ENCODE measurements at places on chromosomes 16 and 17.
A peak's percentile ranks its signal among the peaks of the same experiment; 100 is the strongest.

DNA sequence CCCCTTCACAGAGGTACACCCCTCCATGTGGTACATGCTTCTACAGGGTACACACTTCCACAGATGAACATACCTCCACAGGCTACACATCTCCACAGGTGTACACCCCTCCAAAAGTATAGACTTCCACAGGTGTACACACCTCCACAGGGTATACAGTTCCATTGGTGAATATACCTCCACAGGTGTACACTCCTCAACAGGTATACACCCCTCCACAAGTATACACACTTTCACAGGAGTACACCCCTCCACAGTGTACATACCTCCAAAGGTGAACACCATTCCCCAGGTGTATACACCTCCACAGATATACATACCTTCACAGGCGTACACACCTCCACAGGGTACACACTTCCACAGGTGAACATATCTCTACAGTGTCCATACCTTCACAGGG is 9.4 kb downstream of the FOXN1 start:
- no peak overlapping the region for H3K27ac ChIP-seq
- H3K36me3 ChIP-seq: no peaks in the 10 kb centered on the region
- H3K4me1 ChIP-seq: no peaks in the 10 kb centered on the region
- H3K4me3 ChIP-seq: no peak overlapping the region
- H3K27me3 ChIP-seq: peaks cover 7% of the 10 kb centered on the region

GRCh38 chr17:58759522-58759921 is 3.9 kb downstream of the PPM1E start:
- no peak overlapping the region for H3K4me3 ChIP-seq
- no peak overlapping the region for H3K27ac ChIP-seq
- H3K4me1 ChIP-seq: peaks cover 19% of the 10 kb centered on the region
- H3K27me3 ChIP-seq: no peaks in the 10 kb centered on the region

GRCh38 chr17:4946312-4946976 is 1.9 kb downstream of the PFN1 start:
- H3K27ac ChIP-seq: no peak overlapping the region
- H3K27me3 ChIP-seq: peaks cover 10% of the 10 kb centered on the region
- no peak overlapping the region for H3K4me3 ChIP-seq

- H3K4me1 ChIP-seq: peaks cover 23% of the 10 kb centered on the region
- H3K36me3 ChIP-seq: no peaks in the 10 kb centered on the region
- H3K27ac ChIP-seq: no peak overlapping the region
- H3K4me3 ChIP-seq: no peak overlapping the region
- no peaks in the 10 kb centered on the region for H3K27me3 ChIP-seq
Observed at GRCh38 chr17:66430846-66431795, 128.7 kb downstream of the PRKCA start.

- peak; percentile 66 for DNase-seq
- peaks cover 13% of the 10 kb centered on the region for H3K4me1 ChIP-seq
- no peaks in the 10 kb centered on the region for H3K36me3 ChIP-seq
- H3K27me3 ChIP-seq: peaks cover 7% of the 10 kb centered on the region
Observed at GRCh38 chr17:43645765-43646481, 15.8 kb downstream of the MEOX1 start.

- H3K27ac ChIP-seq: no peak overlapping the region
- H3K4me1 ChIP-seq: peaks cover 16% of the 10 kb centered on the region
Observed at GRCh38 chr17:32926183-32926582, 1.8 kb upstream of the TMEM98 start.

DNA sequence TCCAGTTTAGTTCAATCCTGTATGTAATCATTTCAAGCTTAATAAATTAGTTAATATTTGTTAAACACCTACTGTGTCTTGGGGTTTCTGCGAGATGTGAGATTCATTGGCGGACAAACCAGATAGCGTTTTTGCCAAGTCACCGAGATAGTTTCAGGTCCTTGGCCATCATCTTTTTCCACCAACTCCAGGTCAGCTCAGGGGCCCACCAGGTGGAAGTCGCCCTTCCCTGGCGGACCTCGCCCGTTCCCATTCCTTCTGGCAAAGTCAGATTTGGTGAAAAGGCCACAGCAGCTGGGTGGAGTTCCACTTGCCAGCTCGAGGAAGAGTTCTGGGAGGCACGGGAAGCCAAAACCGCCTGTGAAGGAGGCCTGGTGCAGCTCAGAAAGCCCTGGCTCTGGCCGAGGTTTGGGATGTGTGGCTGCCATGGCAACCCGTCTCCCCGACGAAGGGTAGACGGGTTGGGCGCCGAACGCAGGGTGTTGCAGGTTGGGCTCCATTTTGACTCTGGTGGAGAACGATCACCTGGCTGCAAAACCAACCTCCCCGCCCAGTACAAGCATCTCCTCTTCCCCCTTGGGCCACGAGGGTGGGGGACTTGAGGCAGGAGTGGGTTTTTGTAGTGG is 39.5 kb downstream of the CMIP start:
- peaks cover 64% of the 10 kb centered on the region for H3K4me1 ChIP-seq
- peaks cover 37% of the 10 kb centered on the region for H3K36me3 ChIP-seq
- H3K4me3 ChIP-seq: no peak overlapping the region
- DNase-seq: no peak
- no peaks in the 10 kb centered on the region for H3K27me3 ChIP-seq

- peaks cover 15% of the 10 kb centered on the region for H3K27me3 ChIP-seq
- peak within 1 kb of the TSS; percentile 41 for H3K4me3 ChIP-seq
- H3K4me1 ChIP-seq: peaks cover 26% of the 10 kb centered on the region
- peak; percentile 81 for DNase-seq
Observed at GRCh38 chr16:30010844-30011713, at the start of gene DOC2A. Gene DOC2A, minus strand, starts transcription at chr16:30011027. Its CDS starts 805 bp downstream, at chr16:30010222.

- H3K27me3 ChIP-seq: no peaks in the 10 kb centered on the region
- peak overlapping the region; percentile 43 for H3K27ac ChIP-seq
- H3K4me3 ChIP-seq: no peak overlapping the region
Observed at GRCh38 chr16:68289621-68290329, 21.0 kb downstream of the SLC7A6OS start.

DNA sequence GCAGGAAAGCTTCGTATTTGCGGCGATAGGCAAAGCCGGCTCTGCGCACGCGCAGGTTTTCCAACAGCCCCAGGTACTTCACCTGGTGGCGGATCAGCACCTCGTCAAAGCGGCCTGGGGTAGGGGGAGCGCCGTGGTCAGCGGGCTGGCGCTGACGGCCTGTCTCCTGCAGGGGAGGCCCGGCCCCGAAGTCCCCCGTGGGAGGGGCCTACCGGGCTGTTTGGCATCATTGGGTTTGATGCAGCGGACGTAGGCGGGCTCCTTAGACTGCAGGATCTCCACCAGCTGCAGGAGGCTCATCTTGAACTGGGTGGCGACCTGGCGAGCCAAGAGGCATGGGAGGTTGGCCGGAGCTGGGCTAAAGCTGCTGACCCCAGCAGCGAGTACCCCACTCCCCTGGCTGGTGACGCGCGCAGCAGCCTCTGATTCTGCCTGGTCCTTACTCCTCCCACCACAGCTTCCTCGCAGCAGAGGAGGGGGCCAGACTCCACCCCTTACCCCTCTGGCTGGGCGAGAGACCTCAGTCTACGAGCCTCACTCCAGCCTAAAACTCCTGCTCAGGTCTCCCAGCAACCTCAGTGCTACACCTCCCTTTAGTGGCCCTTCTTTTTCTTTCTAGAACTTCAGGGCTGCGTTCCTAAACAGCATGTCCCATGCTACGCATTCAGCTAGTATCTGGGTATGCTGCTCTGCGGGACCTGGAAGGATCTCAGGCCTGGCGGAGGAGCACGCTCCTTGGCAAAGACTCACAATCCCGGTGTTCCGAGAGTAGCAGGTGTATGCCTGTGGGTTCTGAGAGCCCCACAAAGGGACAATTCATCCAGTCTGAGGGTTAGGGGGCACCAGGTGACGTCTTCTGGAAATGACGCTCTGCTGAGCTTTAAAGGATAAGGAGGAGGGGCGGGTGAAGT is 16.1 kb upstream of the CRK start:
- H3K4me1 ChIP-seq: peaks cover 8% of the 10 kb centered on the region
- H3K27me3 ChIP-seq: no peaks in the 10 kb centered on the region
- H3K36me3 ChIP-seq: peaks cover 86% of the 10 kb centered on the region
- no peak overlapping the region for H3K4me3 ChIP-seq

- H3K4me1 ChIP-seq: no peaks in the 10 kb centered on the region
- H3K4me3 ChIP-seq: no peak overlapping the region
- peaks cover 49% of the 10 kb centered on the region for H3K36me3 ChIP-seq
- H3K27ac ChIP-seq: no peak overlapping the region
Observed at GRCh38 chr17:63751806-63752205, 10.2 kb upstream of the STRADA start.

DNA sequence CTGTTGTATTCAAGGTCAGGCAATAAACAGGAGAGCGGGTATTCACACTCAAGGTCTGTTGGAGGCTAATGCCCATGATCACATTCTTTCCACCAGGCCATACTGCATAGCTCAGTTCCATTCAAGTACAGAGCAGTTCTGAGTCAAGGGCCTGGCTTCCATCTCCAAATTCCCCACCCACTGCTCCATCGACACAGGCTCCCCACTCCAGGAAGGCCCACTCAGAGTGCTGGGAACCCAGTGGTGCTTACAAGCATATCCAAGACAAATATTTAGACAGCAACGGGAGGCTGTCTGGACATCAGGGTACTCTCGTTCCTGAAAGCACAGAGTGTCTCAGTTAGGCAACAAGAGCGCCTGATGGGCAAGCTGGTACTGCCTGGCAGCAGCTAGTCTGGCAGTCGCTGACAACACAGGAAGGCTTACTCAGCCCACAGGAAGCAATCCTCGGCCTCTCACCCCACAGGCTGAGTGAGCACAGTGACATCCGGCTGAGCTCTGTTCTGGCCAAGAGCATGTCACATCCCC is 40.9 kb downstream of the RFFL start:
- H3K4me3 ChIP-seq: no peak overlapping the region
- peaks cover 18% of the 10 kb centered on the region for H3K36me3 ChIP-seq
- DNase-seq: no peak
- H3K27me3 ChIP-seq: no peaks in the 10 kb centered on the region
- H3K27ac ChIP-seq: no peak overlapping the region

DNA sequence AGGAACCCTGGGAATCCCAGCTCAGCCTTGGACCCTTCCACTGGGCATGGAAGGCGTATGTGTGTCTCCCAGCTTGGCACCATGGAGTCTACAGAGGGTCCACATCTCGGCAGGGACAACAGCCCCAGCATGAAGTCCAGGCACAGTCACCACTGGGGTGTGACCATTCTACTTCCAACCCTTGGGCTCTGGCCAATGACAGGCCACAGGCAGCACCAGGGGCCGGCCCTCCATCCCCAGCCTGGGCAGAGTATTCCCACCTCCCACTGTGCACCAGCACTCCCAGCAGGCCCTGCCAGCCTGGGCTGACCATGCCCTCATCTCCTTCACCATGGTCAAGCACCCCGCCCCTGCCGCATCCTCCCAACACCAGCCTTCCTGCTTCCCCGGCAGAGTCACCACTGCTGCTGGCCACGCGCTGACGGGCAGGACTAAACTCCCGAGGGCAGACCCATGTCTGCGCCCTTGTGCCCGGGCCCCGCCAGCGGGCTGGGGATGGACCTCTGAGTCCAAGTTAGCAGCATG is 9.5 kb upstream of the PPP1R27 start:
- H3K27ac ChIP-seq: no peak overlapping the region
- no peaks in the 10 kb centered on the region for H3K4me1 ChIP-seq
- H3K27me3 ChIP-seq: no peaks in the 10 kb centered on the region
- H3K4me3 ChIP-seq: no peak overlapping the region
- H3K36me3 ChIP-seq: peaks cover 83% of the 10 kb centered on the region

DNA sequence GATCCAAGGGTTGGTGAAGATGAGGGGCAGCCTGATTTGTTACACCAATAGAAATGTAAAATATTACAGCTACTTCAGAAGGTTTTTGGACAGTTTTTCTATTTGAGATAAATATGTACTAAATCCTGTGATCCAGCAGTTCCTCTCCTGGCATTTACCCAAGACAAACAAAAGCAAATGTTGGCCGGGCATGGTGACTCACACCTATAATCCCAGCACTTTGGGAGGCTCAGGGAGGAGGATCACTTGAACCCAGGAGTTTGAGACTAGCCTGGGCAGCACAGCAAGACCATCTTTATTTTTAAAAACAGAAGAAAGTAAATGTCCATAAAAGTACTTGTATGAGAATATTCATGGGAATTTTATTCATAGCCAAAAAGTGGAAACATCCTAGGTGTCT is 64.8 kb upstream of the MRC2 start:
- H3K36me3 ChIP-seq: peaks cover 4% of the 10 kb centered on the region
- H3K4me1 ChIP-seq: no peaks in the 10 kb centered on the region
- H3K4me3 ChIP-seq: no peak overlapping the region
- no peaks in the 10 kb centered on the region for H3K27me3 ChIP-seq

- no peak overlapping the region for H3K27ac ChIP-seq
- H3K4me1 ChIP-seq: no peaks in the 10 kb centered on the region
- no peak overlapping the region for H3K4me3 ChIP-seq
- H3K27me3 ChIP-seq: no peaks in the 10 kb centered on the region
- no peaks in the 10 kb centered on the region for H3K36me3 ChIP-seq
Observed at GRCh38 chr17:46135126-46135812, 58.0 kb downstream of the KANSL1 start.

DNA sequence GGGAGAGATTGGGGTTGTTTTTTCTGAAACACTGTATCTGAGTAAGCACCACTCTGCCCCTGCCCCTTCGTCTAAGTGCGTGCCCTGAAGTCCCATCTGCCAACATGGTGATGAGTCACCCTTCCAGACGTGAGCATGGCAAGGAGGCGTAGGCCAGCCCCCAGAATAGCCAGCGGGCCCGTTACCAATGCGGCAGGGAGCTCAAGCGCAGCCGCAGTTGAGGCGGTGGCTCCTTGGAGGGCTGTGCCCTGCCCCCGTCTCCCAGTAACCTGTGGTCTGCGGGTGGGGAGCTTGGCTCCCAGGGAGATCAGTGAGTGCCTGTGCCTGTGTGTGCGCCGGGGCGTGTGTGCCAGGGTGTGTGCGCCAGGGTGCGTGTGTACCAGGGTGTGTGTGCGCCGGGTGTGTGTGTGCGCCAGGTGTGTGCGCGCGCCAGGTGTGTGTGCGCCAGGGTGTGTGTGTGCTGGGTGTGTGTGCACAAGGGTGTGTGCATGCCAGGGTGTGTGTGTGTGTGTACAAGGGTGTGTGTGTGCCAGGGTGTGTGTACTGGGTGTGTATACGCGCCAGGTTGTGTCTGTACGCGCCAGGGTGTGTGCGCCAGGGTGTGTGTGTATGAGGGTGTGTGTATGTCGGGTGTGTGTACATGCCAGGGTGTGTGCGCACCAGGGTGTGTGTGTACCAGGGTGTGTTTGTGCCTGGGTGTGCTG is 98.6 kb upstream of the CHMP6 start:
- peaks cover 78% of the 10 kb centered on the region for H3K36me3 ChIP-seq
- no peak overlapping the region for H3K27ac ChIP-seq
- no peak overlapping the region for H3K4me3 ChIP-seq
- DNase-seq: no peak
- H3K27me3 ChIP-seq: no peaks in the 10 kb centered on the region
- peaks cover 8% of the 10 kb centered on the region for H3K4me1 ChIP-seq

Data from spinal cord (tissue), 10 donors.